ENCODE measurements at places on chromosomes 1 and 21.

DNA sequence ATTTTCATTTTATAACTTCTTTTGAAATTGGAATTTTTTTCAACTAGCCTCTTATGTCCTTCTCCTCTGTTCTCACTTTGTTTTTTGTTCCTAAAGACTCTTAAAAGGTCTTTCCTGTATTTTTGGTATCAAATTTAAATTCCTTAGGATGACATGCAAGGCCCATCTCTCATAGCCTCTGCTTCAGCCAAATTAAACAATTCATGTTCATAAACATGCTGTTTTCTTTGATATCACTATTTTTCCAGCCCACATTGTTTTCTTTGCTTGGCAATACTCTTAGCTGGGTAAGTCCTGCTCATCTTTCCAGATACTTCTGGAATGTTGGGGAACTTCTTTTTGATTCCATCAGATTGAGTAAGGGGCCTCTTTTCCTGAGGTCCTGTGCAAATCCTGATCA, 55.8 kb upstream of the GPR88 start:
- DNase-seq: no peak

DNA sequence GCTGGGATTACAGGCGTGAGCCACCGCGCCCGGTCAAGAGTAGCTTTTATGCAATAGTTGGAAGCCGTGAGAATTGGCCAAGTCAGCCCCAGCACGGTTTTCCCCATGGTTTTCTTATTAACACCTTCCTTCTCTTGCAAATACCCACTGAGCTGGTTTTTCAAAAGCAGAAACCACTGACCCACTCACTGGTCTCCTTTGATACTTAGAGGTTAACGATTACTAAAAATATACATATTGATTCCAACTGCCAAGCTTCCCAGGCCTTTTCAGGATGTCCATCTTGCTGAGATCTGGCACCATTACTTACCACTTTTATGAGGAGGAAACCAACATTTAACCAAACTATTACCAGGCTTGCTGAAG, 25.9 kb upstream of the TARDBP start:
- no peak for DNase-seq

- no peak for DNase-seq
Measured at GRCh38 chr1:177790566-177790965, 179.3 kb downstream of the SEC16B start.

- DNase-seq: no peak
Measured at GRCh38 chr1:184838504-184838951, 83.9 kb upstream of the EDEM3 start.

GRCh38 chr1:48726557-48727215, 50.0 kb downstream of the BEND5 start:
- no peak for DNase-seq

DNA sequence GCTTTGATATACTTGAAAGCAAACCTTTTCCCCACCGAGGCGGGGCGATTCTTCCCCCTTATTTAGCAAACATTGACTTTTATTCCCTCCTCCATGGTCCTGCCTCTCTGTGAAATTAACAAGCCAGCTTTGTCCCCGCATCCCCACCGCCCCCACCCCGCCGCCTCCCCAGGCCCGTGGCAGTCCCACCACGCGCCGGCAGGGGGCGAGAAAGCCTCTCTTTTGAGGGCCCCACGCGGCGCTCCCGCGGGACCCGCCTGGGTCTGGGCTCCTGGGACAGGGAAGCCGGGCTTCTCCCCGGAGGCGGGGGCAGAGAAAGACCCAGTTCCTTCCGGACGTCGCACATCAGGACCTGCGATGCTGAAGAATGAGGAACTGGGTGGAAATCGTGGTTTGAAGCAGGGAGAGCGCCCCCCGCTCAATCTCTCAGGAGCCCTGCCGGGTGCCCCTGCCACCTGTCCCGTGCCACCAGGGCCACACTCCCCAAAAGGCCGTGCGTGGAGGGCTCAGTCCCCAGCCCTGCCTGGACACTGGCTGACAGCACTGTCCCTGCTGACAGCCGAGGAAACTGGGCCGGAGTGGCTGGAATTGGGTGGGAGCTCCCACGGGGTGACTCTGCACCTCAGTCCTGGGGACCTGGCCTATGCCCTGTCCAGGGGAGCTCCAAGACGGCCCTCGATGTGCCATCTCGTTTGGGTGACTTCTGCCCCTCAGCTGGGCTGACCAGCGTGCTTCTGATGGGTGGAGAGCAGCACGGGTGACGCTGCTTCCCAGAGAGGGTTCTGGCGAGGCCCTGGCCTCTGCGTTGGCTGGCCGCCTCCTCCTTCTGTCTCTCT, 8.6 kb upstream of the ACTRT2 start:
- peak; percentile 77 for DNase-seq

DNA sequence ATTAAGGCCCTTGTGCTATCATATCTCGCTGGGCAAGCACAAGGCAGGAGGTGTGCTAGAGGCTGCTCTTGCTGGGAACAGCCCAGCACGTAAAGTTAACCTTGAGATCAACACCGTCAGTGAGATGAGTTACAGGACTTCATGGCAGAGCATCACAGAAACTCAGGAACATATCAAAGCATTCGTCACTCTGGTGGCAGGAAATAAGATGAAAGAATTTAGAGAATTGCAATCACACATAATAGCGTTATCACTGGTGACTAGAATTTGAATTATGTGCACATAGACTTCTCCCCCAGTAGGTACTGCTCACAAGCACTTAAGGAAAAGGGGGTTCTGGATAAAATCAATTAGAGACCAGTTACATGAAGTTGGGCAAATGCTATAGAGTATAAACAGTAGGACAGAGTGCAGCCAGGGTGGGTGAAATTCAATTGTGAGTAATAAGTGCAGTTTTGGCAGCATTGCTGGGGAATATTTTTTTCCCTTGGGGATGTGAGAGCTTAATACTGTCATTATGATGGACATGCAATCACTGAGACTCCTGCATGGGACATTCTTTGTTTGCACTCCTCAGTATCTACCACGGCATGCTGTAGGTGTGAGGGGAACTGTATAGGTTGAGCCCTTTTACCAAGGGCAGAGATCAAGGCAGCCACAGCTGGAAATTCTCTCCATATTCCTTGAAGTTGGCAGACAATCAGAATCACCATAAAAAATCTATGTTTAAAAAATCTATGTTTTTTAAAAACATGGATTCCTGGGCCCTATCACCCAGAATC, 44.2 kb upstream of the ARHGAP29 start:
- no peak for DNase-seq

DNA sequence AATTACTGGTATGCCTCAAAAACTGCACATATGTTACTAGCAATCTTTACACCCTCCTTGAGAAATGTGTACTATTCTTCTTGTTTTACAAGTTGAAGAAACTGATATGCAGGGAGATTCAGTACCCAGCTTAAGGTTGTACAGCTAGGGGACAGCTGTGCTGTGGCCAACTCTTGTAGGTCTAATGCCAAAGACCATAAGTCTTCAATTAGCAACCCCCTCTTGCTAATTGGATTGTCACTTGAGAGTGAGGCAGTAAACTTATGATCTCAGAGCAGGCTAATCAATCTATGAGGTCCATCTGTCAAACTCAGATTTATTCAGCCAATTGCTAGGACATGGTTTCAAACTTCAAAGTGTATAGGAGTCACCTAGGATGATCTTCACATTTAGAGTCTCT, 492.0 kb upstream of the USP24 start:
- DNase-seq: no peak

DNA sequence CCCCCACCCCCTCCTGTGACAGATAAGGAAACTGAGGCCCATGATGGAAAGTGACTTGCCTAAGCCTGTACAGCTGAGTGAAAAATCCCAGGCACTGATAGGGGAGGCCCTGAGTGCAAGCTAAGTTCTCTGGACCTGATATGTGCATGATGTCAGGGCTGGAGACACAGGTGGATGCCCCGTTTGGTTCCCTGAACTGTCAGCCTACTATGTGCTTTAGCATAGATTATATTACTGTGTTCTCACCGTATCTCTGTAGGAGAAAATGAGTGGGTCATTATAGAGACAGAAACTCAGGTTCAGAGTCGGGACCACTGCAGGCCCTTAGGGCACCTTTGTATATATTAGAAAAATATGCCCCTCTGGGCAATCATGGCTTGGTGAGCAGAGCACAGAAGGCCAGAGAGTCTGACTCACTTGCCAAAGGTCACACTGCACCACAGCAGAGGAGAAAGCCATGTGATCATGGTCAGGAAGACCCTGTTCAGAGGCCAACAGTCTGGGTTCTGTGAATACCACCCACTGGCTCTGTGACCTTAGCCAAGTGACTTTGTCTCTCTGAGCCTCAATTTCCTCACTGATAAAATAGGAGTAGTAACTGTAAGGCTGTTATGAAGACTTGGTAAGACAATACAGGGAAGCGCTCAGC, 145.8 kb upstream of the WNT4 start:
- DNase-seq: peak; percentile 32

DNA sequence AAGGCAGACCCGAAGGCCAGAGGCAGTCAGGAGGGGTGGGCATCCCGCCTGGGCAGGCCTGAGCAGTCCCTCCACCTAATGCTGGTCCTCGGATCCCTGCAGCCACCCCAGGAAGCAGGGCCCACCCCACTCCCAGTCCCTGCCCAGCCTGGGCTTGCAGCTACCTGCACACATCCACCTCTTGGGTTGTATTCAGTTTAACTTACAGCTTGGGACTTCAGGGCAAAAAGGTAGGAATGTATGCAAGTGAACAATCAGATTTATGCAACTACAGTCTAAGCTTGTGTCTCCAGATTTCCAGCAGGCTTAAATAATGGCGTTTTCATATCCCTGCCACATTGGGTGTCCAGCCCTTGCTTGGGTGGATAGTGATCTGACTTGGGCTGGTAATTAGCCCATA, 17.4 kb downstream of the LDLRAP1 start:
- no peak for DNase-seq

- no peak for DNase-seq
Measured at GRCh38 chr1:219092206-219092605, 81.5 kb upstream of the LYPLAL1 start.

- no peak for DNase-seq
Measured at GRCh38 chr1:57517587-57518374, 93.9 kb upstream of the DAB1 start.

- no peak for DNase-seq
Measured at GRCh38 chr1:168287237-168287664, 6.6 kb downstream of the TBX19 start.

DNA sequence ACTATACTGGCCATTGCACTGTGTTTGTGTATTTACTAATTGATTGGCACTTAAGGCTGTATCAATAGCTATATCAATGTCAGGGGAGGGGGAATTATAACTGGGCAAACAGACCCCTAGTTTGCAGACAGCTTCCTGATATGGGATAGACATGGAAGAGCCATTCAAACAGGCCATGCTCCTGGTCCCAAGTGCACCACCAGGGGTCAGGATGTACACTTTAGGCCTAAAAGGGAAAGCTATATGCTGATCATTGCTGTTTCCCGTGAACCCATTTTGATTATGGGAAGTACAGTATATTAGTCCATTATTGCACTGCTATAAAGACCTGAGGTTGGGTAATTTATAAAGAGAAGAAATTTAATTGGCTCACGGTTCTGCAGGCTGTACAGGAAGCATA, 124.9 kb upstream of the BACE2 start:
- no peak for DNase-seq

DNA sequence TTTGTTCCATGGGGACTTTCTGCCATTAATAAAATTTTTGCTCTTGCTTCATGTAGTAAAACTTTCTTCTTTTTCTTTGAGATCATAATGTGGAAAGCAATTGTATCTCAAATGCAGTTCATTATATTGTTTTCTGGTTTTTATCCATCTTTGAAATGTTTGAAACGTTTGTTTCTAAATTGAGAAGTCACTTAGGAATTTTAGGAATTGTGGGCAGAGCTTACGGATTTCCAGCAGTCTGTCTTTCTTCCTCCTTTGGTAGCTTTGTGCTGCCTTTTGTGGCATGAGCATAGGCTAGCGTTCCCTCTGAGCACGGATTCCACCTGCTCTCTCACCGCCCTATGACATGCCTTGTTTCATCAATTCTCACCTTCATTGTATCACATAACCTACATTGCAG, 2.9 kb upstream of the ST6GALNAC5 start:
- no peak for DNase-seq

DNA sequence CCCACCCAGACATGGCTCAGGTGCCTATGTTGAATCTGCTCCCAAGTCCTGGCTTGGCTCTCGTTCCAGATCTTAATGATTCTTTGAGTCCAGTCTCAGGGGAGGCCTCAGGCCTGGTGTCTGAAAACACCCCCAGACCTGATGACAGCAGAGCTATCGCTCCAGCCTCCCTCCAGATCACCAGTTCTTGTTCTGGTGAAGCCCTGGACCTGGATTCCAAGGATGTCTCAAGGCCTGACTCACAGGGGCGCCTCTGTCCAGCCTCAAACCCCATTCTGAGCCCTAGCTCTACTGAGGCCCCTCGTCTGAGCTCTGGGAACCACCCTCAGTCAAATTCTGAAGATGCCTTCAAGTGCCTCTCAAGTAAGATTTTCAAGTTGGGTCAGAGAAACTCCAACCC, 11.4 kb downstream of the MROH7 start:
- no peak for DNase-seq

DNA sequence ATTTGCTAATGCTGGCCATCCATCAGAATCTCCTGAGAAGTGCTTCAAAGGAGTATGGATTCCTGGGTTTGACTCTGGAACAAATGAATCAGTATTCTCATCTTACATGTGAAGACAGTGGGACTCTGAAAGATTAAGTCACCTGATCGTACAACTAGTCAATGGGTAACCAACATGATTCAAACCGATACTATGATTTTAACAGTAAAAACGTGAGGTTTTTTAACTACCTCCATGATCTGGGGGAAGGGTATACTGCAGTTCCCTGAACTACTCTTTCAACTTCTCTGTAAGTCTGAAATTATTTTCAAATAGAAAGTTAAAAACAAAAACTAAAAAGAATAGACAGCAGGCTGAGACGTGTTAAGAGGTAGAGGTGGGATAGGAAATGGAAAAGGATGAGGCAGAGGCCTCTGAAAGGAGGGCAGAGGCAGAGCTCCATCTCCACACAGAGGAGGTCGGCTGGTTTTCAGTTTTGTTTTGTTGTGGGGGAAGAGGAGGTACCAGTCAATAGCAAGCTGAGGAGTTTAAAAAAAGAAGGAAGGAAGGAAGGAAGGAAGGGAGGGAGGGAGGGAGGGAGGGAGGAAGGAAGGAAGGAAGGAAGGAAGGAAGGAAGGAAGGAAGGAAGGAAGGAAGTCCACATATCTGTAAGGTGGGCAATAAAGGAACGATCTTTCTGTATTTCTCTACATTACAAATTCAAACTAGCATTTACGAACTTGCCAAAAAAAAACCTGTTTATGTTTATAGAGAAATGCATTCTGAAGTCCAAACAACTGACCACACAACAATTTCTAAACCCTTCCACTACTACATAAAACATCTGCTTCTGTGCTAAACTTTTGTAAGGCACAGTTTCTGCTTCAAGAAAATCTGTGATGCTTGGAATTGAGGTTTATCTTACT, 213.1 kb downstream of the RERE start:
- no peak for DNase-seq

DNA sequence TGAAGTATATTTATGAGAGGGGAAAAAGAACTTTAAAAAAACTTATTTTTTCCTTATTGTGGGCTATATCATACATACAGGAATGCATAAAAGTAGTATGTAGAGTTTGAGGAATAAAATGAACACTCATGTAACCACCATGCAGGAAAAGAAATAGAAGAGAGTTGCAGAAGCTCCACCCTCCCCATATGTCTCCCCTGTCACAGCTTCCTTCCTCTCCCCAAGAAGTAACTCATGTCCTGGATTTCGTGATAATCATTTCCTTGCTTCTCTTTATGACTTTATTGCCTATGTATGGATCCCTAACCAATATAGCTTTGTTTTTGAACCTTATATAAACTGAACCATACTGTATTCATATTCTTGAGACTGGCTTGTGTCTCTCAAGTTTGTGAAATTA, 126.4 kb downstream of the ZZZ3 start:
- DNase-seq: no peak
